CD4-positive, alpha-beta T cell treated with Interleukin-10 for 1 hour (primary cell): ENCODE measurements at places on chromosomes 1 and 21.
A peak's percentile ranks its signal among the peaks of the same experiment; 100 is the strongest.

- no peak for DNase-seq
Observed at GRCh38 chr1:241592273-241592958, 47.8 kb downstream of the CHML start.

DNA sequence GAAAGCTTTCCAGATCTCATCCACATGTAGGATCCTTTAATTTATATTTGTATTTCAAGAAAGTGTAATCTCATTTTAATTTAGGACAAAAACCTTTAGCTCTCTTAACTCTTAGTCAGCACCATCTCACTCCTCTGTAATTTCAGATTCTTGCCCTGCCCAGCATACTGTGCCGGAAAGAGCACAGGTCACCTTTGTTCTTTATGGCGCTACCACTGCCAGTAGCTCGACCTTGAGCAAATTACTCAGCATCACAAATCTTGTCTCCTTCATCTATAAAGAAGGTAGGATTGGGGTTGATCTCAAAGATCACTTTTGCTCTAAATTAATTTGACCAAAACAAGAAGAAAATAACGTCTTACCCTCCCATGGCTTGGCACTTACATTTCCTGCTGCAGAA, 56.1 kb upstream of the ZC3H11B start:
- no peak for DNase-seq

DNA sequence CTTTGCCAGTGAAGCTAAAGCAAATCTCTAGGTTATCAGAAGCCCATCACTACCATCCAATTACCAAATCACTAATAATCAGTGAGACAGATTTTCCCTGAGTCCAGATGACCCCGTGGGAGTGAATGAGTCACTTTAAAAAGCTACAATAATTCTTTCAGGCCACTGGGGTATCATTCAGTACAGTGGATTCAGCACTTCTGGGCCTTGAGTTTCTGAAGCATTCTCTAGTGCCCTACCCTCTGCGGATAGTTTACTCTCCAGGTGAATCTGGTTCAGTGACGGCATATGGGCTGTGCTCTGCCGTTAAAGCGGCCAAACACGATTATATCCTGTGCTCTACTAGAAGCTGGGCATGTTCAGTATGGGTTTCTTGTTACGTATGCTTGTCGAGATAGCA, 26.1 kb downstream of the NR5A2 start:
- no peak for DNase-seq

DNA sequence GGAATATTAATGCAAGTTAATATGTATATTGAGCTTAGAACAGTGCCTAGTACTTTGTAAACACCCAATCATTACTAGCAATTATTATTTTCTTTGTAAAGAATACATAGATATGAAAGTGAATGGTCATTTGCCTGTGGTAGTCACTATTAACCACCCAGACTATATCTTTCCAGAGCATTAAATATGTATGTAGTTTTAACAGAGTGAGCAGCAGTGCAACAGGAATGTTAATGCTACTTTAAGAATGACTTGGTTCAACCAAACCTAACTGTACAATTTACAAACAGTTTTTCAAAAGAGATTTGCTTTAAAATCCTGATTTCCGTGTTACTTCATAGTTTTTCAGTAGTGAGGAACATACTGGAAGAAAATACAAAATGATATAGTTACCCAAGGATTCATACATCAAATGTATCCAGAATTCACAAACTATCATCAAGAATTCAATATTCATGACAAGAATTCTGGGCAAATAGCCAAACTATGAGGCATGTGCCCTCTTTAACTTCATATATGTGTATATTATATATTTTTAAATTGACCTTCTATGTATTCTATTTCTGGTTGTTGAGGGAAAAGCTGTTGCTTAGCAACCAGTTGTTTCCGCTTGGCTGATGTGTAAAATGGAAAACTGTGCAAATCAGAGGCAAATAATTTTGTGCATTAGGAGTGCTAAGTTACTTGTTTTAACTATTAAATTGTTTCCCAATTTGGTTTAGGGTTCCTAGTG, 34.9 kb upstream of the IVNS1ABP start:
- no peak for DNase-seq

DNA sequence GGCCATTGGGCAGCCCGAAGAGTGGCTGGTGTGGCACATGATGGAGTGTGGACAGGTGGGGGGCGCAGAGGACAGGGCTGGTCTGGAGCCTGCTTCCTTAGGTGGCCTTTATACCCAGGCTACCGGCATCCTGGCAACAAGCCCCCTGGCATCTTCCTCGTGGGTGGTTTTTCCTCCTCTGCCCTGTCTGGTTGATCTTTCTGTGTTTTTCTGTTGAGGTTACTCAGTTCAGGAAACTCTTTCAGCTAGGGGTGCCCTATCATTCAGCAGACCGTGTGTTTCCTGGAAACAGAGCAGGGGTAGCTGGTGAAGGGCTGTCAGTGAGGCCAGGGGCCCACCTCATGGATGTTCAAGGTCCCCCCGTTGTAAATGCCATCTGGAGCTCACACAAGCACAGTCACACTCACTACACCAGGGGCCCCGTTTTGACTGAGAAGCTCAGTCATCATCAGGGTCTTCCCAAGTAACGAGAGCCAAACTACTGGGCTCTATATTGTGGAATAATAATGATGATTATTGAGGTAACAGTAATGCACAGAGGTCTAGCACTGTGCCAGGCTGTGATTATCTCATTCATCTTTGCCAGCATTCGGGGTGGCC, at the start of gene KRTAP12-4:
Gene KRTAP12-4 (minus strand): TSS at position 84 of the 600 bp plus-strand sequence. CDS start 45 bp downstream, at position 39.
- DNase-seq, result peak; percentile 24

- no peak for DNase-seq
Observed at GRCh38 chr21:30620080-30620479, 347 bp upstream of the KRTAP20-4 start.

GRCh38 chr21:37098751-37099150, 25.7 kb downstream of the TTC3 start:
- DNase-seq, result no peak

GRCh38 chr1:246218686-246219085, 288.4 kb downstream of the SMYD3 start:
- DNase-seq, result no peak

GRCh38 chr1:97947695-97948094, 26.9 kb upstream of the DPYD start:
- DNase-seq, result no peak

GRCh38 chr1:110765640-110766335, 91.0 kb upstream of the KCNA3 start:
- DNase-seq, result peak; percentile 71

GRCh38 chr1:168987923-168988322, 118.6 kb upstream of the ATP1B1 start:
- DNase-seq, result no peak

DNA sequence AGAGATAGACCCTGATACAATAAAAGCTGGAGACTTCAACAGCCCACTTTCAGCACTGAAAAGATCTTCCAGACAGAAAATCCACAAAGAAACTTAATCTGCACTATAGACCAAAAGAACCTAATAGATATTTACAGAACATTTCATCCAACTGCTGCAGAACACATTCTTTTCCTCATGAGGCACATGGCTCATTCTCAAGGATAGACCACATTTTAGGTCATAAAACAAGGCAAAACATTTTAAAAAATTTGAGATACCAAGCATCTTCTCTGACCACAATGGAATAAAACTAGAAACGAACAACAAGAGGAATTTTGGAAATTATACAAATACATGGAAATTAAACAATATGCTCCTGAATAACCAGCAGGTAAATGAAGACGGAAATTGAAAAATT, 15.0 kb upstream of the IL20 start:
- no peak for DNase-seq

- no peak for DNase-seq
Observed at GRCh38 chr1:54986025-54986424, 5.6 kb downstream of the TMEM61 start.

DNA sequence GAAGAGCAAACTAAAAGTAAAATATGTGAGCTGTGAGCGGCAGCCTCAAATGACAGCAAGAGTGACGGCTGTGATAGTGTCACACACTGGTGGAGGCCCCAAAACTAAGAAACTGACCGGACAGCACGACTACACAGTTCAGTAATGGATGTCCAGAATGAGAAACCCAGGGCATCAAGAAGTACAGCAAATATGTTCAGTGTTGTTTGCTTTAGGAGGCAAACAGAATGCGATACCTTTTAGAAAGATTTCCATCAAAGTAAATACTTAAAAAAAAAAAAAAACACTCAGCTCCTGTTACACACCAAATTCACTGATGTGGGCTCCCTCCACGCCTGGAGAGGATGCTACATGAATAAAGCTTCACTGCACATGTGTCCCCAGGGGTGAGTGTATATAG, 1.1 kb upstream of the PKP1 start:
- no peak for DNase-seq

DNA sequence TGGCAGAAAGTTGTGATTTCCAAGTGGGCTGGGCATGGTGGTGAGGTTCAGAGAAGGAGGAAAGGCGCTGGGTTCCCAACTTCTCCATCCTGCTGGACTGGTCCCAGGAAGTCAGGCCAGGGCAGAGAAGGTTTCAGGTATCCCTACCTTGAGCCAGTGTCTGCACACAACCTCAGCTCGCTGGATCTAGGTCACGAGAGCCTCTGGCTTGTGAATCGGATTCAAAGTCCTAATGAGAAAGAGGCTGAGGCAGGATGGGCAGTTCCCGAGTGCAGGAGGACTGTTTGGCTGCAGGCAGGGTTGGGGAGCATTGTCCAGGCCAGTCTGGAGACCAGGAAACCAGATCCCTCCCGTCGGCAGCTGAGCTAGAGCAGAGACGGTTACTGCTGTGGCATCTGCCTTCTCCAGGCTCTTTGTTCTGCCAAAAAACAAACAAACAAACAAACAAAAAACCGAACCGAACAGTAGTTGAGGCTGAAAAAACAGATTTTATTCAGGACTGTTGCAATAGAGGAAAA, 19.5 kb upstream of the IGSF21 start:
- DNase-seq, result no peak

DNA sequence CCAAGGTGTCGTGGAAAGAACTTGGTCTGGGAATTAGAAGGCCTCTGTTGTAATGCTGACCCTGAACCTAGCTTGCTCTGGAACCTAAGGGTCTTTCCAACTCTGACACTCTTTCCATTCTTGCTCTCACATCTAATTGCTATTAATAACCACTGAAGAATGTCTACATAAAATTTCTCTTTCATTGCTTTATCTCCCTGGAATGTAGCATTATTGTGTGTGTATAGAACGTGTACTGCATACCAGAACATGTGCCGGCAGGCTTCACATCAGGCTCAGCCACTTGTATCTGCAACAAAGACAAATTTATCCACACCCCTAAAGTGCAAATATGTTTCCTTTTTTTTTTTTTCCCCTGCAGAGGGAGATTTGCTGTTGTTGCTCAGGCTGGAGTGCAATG, 13.9 kb upstream of the LAX1 start:
- DNase-seq, result no peak

DNA sequence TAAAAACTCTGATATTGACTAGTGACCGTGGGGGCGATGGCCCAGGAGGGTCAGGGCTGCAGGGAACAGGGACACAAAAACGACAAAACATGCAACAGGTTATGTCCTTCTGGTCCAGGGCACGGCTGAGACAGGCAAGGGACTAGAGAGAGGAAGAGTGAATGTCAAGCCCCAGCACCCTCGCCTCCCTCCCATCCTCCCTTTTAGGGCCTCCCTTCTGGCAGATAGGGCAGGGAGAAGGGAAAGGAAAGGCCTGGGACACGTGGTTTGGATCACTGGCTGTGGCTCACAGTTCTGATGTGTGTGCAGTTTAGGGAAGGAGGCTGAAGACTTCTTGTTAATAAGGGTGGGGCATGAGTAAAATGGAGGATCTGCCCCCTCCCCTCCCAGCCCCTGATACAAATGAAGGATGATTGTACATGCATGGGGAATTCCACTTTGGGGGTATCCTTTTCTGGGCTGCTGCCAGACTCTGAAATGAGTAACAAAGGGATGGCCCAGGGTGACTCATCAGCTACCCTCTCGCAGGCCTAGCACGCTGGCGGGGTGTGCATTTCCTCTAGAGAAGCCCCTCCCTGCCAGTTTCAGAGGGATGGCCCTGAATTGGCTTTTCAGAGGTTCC, 14.2 kb downstream of the CAPN2 start:
- DNase-seq, result peak; percentile 90

DNA sequence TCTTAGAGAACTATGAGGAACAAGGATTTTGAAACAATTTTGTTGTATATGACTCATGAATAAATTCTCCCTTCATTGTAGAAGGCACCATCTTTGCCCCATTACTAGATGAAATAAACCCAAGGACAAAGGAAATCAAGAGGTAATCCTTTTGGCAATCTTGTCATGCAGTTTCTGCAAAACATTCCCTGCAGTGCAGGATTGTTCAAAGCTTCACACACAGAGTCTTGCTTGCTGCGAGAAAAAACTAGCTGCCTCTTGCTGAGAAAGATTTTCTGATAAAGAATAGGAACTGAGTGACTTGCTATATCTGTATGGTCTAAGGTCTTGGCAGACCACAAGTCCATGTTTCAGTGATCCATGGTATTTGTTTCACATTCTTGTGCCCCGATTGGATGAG, 657.4 kb upstream of the ADGRL4 start:
- no peak for DNase-seq

GRCh38 chr1:75672528-75673393, 51.7 kb upstream of the ACADM start:
- DNase-seq, result no peak

- no peak for DNase-seq
Observed at GRCh38 chr1:58412071-58412580, 134.4 kb downstream of the OMA1 start.

DNA sequence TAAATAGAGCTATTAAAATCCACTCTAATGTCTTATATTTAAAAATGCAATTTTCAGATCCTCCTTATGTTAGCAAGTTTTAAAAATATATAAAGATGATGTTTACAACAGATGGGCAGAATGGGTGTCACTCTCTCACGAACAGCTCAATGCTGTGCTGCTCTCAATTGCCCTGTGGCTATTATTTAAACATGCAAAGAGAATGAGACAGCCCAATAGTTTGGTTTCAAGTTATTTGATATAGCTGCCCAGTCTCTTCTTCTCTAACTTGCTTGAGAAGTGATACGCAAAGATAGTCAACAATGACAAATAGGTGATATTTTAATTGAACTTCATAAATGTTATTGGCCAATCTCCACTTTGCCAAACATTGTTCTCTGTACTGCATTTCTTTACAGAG, 199.3 kb upstream of the GREM2 start:
- no peak for DNase-seq

DNA sequence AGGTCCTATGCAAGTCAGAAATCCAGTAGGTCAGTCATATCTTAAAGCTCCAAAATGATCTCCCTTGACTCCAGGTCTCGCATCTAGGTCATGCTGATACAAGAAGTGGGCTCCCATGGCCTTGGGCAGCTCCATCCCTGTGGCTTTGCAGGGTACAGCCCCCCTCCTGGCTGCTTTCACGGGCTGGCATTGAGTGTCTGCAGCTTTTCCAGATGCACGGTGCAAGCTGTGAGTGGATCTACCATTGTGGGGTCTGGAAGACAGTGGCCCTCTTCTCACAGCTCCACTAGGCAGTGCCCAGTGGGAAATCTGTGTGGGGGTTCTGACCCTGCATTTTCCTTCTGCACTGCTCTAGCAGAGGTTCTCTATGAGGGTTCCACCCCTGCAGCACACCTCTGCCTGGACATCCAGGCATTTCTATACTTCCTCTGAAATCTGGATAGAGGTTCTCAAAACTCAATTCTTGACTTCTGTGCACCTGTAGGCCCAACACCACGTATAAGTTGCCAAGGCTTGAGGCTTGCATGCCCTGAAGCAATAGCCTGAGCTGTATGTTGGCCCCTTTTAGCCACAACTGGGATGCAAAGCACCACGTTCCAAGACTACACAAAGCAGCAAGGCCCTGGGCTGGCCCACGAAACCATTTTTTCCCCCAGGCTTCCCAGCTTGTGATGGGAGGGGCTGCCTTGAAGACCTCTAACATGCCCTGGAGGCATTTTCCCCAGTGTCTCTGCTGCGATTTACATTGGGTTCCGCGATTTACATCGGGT, 472.7 kb downstream of the NPHP4 start:
- DNase-seq, result no peak
